ENCODE measurements at places on chromosomes 4 and X. TPM values are rescaled to one million over a fixed set of nuclear protein-coding genes. Genes with fewer than 3 reads are reported as not detected.

CLDN34 gene
- not detected for total RNA-seq

- DNase-seq, result no peak
These were observed 202.7 kb downstream of the SPRY1 start for GRCh38 chr4:123599061-123599919.

- no peak for DNase-seq
These were observed 640.0 kb upstream of the BOD1L1 start for GRCh38 chr4:14267373-14268060.

GRCh38 chr4:139315221-139315675, 13.0 kb upstream of the NDUFC1 start:
- DNase-seq, result no peak

GRCh38 chrX:39619182-39620009, 478.4 kb downstream of the BCOR start:
- no peak for DNase-seq

- DNase-seq, result no peak
These were observed 22.2 kb downstream of the FABP2 start for GRCh38 chr4:119299741-119300100.

Measured in posterior vena cava (tissue), 2 donors.